ENCODE measurements at places on chromosomes 2 and 18.

- DNase-seq = no peak
These were observed 103.3 kb downstream of the MDH1 start for GRCh38 chr2:63692002-63692606.

- DNase-seq = no peak
These were observed 130.3 kb upstream of the GLI2 start for GRCh38 chr2:120605231-120605935.

DNA sequence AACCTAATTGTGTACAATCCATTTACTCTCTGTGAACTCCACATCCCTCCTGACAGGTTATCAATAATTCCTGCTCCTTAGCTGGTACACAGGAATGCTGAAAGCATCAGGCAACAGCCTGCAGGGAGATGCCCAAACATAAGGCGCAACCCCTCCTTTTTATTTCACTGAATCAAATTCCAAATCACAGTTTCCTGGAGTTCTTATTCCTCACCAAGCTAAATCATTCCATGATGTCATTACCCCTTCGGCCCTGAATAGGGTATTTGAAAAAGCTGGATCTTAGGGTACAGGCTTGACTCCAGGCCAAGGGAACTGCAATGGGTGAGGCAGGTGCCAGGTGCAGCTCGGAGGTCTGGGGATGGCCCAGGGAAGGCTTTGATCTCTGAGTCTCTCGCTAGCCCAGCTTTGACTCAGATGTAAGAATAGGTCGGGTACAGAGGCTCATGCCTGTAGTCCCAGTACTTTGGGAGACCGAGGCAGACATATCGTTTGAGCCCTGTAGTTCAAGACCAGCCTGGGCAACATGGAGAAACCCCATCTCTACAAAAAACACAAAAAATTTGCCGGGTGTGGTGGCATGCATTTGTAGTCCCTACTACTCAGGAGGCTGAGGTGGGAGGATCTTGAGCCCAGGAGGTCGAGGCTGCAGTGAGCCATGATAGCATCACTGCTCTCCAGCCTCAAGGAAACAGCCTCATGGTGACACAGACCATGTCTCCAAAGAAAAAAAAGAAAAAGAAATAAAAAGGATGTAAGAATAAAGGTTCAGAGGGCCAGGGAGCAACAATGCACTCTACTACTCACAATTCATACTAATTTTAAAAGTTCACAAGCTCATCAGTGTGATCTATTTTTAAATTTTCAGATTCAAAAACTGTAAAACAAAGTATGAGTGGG, 6.8 kb downstream of the FHL2 start:
- no peak for DNase-seq

DNA sequence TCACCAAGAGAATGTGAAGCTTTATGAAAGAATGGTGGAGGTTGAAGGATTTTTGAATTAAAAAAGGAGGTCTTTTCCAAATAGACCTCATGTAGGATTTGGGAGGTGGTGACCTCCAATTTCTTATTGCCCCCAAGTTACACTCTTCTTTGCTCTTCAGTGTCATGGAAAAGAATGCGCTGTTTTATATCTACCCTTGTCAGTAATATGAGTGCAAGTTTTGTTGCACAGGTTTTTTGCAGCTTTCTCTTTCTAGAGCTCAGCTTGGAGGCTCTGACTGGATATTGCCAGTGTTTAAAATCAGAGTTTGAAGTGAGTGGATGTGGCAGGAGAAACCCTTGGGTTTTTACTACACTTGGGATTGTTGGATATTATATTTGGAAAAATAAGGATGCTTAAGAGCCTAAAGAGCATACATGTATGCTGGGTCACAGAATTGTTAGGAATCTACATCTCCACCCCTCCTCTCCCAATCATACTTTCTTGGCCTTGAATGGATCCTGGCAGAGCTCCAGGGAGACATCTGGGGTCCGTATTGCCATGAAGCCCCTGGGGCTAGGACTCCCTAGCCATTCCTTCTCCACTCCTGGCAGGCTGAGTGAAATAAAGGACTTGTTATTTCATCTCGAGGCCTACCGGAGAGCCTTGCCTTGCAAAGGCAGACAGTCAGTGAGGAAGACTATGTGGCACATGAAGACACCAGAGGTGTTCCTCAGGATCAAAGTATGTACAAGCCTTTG, 43.8 kb downstream of the APOB start:
- DNase-seq = no peak

DNA sequence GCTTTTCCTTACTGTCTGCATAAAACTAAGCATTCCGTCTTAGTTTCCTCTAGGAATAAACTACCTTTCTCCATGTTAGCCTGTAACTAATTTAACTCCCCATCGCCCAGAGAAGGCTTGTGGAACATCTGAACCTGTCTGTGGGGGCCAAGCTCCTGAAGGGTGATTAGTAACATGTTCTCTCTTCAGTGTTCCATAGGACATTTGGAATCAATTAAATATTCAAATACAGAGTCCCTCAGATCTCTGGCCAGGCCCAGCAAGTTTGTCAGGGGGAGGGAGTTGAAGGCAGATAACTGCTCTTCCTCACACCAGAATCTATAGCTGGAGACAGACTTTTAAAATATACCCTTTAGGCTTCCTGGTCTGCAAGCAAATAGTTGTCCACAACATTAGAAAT, 8.8 kb downstream of the RDH14 start:
- no peak for DNase-seq

DNA sequence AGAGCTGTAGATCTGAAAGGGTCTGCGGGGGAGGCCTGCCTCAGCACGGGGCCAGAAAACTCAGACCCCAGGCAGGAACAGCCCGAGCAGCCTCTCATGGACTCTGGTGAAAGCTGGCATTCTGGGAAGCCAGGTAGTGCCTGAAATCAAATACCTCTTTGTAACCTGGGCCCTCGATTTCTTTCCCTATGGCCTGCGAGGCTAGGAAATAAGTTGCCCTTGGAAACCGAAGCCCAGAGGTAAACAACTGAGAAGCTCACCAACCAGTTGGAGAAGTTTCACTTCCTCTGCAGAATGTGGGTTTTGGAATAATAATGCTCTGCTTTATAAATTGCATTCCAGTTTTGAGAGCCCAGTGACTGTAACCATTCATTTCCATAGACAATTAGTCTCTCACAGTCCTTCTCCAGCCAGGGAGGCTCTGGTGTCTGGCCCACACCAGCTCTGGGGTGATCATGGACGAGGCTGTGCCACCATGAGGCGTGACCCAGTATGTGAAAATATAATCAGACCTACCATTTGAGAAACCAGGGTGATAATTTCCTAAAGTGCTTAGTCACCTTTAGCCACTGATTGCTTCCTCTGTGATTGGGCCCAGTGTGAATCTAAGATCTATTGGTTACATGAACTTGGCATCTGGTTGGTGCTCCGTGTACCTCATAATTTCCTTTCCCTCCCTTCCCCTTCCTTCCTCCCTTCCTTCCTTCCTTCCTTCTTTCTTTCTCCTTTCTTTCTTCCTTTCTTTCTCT, 133.1 kb upstream of the PELI1 start:
- DNase-seq = peak; percentile 12

DNA sequence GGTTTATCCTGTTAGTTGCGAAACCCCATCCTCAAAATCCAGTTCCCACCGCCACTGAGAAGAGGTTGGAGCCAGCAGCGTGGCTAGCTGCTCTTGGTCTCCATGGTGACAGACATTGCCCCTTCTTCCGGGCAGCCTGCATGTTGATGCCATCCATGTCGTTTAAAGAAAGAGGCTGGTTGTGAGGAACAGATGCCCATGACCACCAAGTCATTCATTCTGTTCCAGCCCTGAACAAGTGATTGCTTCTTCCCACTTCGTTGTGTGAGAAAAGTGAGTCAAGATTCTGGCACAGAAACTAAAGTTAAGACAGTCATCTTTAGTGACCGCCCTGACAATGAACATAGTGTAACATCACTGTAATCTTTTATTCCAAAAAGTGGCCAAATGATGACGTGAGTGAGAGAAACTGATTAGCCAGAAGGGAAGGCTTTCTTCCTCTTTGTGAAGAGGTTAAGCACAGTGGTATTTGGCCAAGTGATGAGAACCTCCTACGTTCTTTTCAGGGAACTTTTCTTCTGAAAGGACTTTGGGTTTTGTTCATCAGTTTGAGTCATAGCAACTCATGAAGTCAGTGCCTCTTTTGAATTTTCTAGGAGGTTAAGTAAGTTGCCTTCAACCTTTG, 272.5 kb downstream of the GALR1 start:
- no peak for DNase-seq

GRCh38 chr2:175414191-175414881, 232.8 kb upstream of the ATP5MC3 start:
- no peak for DNase-seq

DNA sequence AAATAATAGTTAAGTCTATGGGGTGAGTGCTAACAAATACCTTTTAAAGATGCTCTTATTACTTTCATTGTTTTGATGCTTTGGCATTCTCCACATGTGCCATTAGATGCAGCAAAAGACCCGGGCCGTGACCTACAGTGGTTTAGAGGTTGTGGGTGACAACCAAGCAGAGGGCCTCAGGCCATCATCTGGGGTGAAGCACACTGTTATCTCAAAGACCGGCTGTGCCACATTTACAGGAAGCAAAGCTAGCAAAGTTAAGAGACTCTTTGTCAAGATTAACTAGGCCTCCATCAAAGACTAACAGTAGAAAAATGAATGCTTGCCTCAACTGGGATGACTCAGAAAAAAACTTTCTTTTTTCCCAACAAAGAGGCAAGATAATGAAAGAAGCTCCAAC, 695.3 kb downstream of the SATB2 start:
- no peak for DNase-seq

DNA sequence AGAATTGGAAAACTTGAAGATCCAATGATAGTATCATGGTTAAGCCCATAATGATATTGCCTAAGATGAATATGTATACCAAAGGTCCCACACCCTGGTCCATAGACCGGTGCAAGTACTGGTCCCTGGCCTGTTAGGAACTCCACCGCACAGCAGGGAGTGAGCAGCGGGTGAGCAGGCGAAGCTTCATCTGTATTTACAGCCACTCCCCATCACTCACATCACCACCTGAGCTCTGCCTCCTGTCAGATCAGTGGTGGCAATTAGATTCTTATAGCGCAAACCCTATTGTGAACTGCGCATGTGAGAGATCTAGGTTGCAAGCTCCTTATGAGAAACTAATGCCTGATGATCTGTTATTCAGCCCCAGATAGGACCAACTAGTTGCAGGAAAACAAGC, 402.4 kb downstream of the EPHA4 start:
- DNase-seq = no peak

DNA sequence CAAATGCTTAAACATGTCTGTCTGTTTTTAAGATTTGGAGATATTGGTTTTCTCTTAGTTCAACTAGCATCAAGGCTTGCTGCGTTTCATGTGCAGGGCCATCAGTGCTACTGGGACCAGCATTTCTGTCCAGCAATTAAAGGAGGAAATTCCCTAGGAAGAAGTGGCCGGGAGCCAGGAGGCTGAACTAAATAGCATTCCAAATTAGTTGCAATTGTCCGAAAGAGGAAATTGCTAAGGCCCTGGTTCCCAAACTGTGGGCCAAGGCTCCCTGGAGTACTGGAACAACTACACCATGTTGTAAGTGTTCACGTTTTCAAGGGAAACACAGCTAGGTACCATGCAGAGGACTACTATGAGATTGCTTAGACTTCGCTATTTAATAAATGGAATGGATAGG, 257.9 kb downstream of the PTPRM start:
- DNase-seq = no peak

- DNase-seq = no peak
These were observed 24.9 kb upstream of the RPIA start for GRCh38 chr2:88666576-88666975.

DNA sequence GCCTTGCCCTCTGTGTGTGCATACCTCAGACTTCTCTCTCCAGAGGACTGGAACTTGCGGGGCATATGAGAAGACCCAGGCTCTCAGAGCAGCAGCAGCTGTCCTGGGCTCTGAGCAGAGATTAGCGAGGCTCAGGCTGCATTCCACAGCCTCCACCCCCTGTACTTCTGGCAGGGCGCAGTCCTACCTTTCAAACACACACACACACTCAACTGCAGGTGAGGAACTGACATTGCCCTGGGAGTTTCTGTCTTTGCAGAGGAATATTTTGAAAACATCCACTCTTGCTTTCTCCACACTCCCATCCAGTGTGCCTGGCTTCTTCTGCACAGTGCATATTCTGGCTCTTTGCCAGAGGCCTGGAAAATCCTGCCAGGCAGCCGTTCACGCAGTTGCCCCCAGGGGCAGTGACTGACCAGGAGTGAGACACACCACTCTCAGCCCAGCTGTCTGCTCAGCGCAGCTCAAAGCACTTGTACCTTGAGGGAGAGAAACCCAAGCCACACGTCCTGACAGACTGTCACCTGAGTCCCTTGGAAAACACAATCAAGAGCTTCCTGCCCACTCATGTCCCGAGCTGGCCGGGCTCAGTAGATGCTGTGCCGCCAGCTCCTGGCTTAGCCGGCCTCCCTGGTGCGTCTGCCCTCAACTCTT, 460.8 kb downstream of the RNF144A start:
- DNase-seq = no peak

GRCh38 chr2:23669413-23670244, 257.3 kb downstream of the ATAD2B start:
- DNase-seq = no peak

GRCh38 chr2:219400562-219400961, 12.8 kb upstream of the DNPEP start:
- DNase-seq = no peak

DNA sequence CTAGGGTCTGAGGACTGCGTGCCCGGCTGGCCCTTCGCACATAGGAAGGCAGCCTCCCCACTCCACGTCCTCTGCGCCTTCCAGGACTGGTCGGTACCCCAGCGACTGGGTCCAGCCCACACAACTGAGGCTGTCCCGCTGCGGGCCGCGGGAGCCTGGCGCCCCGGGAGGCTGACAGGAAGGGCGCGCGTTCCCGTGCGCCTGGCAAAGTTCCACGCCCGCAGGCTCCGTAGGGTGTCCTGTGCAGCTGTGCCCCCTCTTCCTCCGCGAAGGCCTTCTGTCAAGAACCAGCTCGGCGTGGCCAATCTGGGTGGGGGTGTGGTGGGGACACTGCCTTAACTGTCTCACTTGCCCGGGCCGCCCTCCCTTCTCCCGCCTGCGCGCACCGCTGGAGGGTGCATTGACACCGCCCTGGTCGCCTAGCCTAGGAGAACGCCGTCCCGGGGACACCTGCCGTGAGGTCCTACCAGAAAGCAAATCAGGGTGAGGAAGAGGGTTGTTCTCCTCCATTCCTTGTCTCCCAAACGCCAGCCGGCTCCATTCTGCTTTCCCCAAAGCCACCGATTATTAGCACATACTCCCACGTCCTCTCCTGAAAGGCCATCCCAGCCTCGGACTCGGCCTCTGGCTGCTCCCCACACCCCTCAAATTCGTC, 618 bp upstream of the LYPD1 start:
- no peak for DNase-seq

GRCh38 chr18:68034296-68034695, 517.8 kb upstream of the DSEL start:
- DNase-seq = no peak

DNA sequence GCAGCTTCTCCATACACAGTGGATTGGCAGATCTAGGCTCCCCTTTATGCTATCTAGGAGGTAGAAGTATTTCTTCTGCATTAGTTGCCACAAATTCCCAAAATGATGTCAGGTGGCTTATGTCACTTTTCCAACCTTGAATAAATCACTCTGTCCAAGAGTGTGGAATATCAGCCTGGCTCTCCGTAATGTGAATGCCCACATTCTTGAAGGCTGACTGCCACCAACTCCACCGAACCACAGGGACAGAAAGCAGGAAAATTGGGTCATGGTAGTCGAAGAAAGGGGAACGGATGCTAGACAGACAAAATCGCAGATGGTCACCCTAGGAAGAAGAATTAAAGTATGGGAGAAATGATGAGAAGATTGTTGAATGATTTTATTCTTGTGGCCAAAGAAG, 624.9 kb upstream of the CDH2 start:
- no peak for DNase-seq

- DNase-seq = no peak
These were observed 80.4 kb upstream of the RNU4ATAC start for GRCh38 chr2:121450301-121450700.

Data from T-helper 1 cell (primary cell).